ENCODE measurements at places on chromosomes 16 and 17. TPM values are rescaled to one million over a fixed set of nuclear protein-coding genes. Genes with fewer than 3 reads are reported as not detected.
A peak's percentile ranks its signal among the peaks of the same experiment; 100 is the strongest.

DNA sequence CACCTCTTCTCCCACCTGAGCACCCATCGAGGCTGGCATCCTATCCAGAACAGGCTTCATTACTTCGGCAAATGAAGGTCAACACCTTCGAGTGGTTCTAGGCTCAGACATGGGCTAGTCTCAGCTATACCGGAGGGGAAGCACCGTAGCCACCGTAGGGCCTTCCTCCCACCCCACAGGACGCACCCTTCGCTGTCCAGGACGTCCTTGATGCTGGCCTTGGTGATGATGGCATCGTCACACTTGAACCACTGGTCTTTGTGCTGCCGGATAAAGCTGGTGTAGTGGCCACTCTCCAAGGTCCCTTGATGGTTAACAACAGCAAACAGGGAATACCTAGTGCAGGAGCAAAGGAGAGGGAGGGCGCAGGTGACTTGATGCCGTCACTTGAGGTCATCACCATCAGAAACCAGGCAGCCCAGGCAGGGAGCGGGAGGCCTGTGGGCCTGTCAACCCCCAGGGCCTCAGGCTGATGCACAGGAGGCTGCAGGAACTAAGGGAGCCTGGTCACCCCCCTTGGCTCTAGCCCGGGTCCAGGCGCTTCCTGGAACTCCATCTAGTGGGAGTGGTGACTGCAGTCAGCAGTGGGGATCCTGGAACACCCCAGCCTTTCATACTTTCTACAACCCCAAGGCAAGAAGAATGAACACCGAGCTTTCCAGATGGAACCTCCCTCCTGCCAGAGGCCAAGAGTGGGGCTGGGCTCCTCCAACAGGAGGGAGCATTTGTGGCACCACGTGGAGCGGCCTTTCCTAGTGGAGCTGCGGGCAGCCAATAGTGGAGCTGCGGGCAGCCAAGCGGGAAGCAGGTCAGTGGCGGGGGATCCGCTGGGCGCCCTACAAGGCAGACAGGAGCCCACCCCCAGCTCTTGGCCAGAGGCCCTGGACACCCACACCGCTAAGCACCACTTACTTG, 38.5 kb downstream of the USP22 start:
- DNase-seq, result no peak
- peaks cover 72% of the 10 kb centered on the region for H3K36me3 ChIP-seq
- no peaks in the 10 kb centered on the region for H3K4me1 ChIP-seq
- H3K27me3 ChIP-seq, result no peaks in the 10 kb centered on the region
- no peak overlapping the region for H3K4me3 ChIP-seq

DNA sequence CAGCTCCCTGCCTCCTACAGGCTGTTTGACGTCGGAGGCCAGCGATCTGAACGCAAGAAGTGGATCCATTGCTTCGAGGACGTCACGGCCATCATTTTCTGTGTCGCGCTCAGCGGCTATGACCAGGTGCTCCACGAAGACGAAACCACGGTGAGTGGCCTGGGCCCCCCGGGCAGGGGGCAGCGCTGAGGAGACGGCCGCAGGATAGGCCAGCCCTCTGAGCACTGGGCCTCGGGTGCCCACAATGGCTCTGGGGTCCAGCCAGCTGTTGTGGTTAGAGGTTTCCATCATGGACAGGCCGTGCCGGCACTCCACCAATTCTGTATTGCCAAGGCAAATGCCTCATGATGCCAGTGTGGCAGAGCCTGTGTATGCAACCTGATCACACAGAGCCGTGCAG, 88.6 kb downstream of the AMFR start:
- no peak for DNase-seq
- peaks cover 11% of the 10 kb centered on the region for H3K4me1 ChIP-seq
- H3K27me3 ChIP-seq, result no peaks in the 10 kb centered on the region
- no peak overlapping the region for H3K4me3 ChIP-seq
- H3K36me3 ChIP-seq, result no peaks in the 10 kb centered on the region

- H3K36me3 ChIP-seq, result no peaks in the 10 kb centered on the region
- H3K4me3 ChIP-seq, result no peak overlapping the region
- H3K27me3 ChIP-seq, result 0 out of 2 replicates have a peak, but pooled peaks cover 5% of the 10 kb centered on the region
- H3K27ac ChIP-seq, result no peak overlapping the region
- H3K4me1 ChIP-seq, result no peaks in the 10 kb centered on the region
Observed at GRCh38 chr17:12230481-12231354, 210.0 kb downstream of the MAP2K4 start.

- no peak for DNase-seq
- H3K4me1 ChIP-seq, result peaks cover 64% of the 10 kb centered on the region
- H3K27me3 ChIP-seq, result no peaks in the 10 kb centered on the region
- H3K27ac ChIP-seq, result peak overlapping the region; percentile 96
- no peaks in the 10 kb centered on the region for H3K36me3 ChIP-seq
Observed at GRCh38 chr17:57986841-57987580, 1.0 kb downstream of the VEZF1 start.

- peak overlapping the region; percentile 45 for H3K27ac ChIP-seq
- peak; percentile 28 for DNase-seq
- H3K27me3 ChIP-seq, result no peaks in the 10 kb centered on the region
- peak overlapping the region; percentile 27 for H3K4me3 ChIP-seq
- H3K4me1 ChIP-seq, result peaks cover 36% of the 10 kb centered on the region
Observed at GRCh38 chr17:65228734-65229620, 91.8 kb downstream of the RGS9 start.

DNA sequence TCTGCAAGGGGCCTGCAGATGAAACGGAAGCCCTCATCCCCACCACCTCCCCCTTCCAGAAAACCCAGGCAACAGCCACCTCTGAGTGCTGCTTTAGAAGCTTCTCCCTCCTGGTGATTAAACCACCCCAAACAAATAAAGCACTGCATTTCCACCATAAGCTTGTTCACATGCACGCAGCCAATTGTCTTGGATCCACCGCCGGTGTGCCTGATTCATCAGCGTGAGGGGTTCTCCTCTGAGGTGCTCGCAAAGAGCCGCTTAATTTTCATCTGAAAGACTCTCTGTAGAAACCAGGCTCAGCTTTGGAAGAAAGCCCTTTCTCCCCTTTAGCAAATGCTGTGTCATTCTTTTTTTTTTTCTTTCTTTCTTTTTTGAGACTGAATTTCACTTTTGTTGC, 155.2 kb upstream of the EEF2KMT start:
- H3K4me3 ChIP-seq, result no peak overlapping the region
- no peak for DNase-seq
- H3K36me3 ChIP-seq, result no peaks in the 10 kb centered on the region
- H3K27ac ChIP-seq, result no peak overlapping the region
- no peaks in the 10 kb centered on the region for H3K27me3 ChIP-seq

GRCh38 chr16:68364561-68364998, 53.8 kb downstream of the PRMT7 start:
- no peaks in the 10 kb centered on the region for H3K27me3 ChIP-seq
- H3K4me3 ChIP-seq, result no peak overlapping the region
- H3K4me1 ChIP-seq, result no peaks in the 10 kb centered on the region
- H3K36me3 ChIP-seq, result no peaks in the 10 kb centered on the region
- no peak overlapping the region for H3K27ac ChIP-seq
- no peak for DNase-seq

The TPSB2 gene
- not detected for total RNA-seq

The SLC5A11 gene
- total RNA-seq, result 0.47 TPM

The AOC3 gene
- 5.9 TPM for total RNA-seq

The NOTUM gene
- 12.5 TPM for total RNA-seq

Measured in HCT116 (cell line).